ENCODE measurements at places on chromosomes 6 and 20.

DNA sequence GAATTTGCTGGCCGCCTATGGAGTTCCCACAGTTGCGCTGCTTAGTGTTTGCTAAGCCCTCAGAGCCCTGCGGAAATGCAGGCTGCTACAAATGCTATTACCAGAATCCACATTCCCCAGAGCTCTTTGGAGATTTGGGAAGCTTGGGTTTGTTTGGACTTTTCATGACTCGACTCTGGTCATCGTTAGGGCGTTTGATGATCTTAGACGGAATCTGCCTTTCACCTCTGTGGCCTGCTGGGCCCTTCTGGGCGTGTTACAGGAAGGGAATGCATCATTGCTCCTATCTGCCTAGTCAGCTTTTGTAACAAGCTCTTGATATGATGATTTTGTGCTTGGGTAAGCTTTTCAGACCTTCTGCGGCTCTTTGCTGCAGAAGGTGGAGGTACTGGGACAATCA is 50.8 kb downstream of the EYA2 start:
- no peak for DNase-seq

DNA sequence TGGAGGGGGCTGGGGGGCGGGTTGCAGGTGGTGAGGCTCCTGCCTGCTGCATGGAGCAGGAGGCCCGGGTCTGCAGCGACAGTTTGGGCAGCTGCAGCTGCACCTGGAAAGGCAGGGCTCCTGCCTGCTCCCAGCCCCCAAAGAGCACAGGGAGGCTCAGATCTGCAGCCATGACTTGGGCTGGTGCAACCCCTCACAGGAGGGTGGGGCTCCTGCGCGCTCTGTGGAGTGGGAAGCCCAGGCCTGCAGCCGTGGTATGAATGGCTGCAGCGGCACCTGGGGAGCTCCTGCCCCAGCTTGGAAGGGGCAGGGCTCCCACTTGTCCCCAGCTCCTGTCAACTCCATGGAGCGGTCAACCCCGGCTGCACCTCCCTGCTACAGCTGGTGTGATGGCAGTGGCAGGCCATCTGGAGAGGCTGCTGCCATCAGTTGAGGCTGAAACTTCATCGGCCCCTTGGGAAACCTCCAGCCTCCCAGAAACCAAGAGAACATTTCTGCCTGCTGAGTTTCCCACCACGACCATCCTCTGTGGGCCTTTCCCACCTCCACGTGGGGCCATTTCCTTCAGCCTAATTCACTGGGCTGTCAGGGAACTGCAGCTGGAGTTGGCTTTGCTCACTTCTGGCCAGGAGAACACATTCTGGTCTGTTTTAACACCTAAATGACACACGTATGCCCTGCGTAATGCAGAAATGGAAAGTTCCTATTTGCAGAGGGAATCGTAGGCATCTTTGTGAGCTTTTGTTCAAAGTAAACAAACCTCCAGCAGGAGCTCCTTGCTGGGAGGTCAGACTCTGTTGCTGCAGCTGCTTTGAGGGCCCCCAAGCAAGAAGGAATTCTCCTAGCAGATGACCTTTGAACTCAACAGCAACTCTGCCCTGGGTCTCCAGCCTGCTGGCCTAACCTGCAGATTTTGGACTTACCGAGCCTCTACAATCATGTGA is 429.0 kb downstream of the PREX1 start:
- DNase-seq, result no peak

- no peak for DNase-seq
Observed at GRCh38 chr6:25486550-25486949, 165.5 kb upstream of the SCGN start.

DNA sequence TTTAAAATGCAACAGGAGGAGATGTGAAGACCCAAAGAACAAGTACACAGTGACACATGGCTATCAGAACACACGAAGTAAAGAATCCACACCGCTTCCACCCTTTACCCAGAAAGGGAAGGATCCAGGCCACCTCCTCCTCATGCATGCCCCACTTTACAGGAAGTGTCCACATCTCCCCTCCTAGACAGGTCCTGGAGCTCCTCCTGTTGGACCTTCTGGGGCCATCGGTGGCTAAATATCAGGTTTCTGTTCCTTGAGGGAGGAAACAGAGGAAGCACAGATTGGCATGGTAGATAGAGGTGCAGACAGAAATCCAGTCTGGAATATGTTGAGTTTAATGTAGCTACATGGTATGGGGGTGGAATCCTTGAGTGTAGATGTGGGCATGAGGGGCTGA is 10.9 kb downstream of the NINL start:
- no peak for DNase-seq

- DNase-seq, result no peak
Observed at GRCh38 chr20:25723975-25724374, 27.3 kb upstream of the ZNF337 start.

DNA sequence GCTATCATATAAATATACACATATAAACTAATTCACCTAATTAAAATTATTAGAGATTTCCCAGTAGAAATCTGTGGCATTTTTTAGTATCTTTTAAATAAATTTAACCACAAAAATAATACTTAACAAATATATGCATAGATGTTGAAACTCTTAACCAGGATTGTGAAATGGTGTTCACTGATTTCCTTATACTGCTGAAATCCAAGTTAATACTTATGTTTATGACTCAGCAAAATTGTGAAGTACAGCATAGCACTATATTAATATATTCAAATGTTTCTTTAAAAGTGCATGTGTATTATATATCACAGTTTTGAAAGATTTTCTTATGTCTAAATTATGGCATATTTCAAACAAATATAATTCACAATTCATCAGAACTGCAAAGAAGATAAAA is 328.2 kb upstream of the MANEA start:
- peak; percentile 9 for DNase-seq

GRCh38 chr6:83960664-83961063 is 72.9 kb upstream of the MRAP2 start:
- no peak for DNase-seq

- no peak for DNase-seq
Observed at GRCh38 chr6:158860279-158860865, 41.2 kb upstream of the EZR start.

- peak; percentile 67 for DNase-seq
Observed at GRCh38 chr6:88725111-88725975, 238.1 kb downstream of the RNGTT start.

- peak; percentile 49 for DNase-seq
Observed at GRCh38 chr6:89313006-89313405, 2.1 kb downstream of the GABRR2 start.

- no peak for DNase-seq
Observed at GRCh38 chr20:17850684-17851026, 117.9 kb downstream of the SNX5 start.

DNA sequence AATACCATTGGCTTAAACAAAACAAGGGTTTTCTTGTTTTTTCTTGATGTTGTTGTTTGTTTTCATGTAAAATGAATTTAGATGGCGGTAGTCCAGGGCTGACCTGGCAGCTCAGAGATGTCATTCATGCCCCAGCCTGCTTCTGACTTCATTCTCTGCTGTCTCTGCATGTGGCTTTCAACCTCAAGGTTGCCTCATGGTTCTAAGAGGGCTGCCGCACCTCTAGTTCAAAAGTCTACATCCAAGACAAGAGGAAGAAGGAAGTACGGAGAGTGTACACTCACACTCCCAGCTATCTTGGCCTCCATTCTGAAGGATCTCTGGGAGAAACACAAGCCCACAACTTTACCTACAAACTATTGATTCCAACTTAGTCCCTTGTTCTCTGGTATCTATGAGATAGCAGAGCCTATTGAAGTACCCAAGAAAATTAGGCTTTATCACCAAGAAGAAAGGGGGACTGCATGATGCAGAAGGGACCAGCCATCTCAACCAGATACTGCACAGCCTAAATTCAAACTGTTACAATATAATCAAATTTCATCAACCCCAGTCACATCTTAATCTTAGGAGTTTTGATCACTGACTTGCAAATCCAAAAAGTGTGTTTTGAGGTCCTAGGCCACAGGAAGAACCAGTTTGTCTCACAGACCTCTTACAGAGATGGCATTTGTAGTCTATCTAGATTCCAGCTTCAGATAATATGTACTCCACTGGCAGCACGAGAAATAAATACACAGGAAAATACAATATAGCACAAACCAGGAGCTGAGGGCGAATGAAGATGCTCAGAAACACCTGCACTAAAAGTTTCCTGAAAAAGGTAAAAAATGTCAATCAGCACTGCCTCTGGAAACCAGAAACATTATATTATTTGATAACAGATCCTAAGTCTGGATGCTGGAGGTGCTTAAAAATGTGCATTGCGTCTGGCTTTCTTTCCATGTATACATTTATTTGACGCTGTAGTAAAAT is 866 bp upstream of the BTN3A3 start:
- no peak for DNase-seq

DNA sequence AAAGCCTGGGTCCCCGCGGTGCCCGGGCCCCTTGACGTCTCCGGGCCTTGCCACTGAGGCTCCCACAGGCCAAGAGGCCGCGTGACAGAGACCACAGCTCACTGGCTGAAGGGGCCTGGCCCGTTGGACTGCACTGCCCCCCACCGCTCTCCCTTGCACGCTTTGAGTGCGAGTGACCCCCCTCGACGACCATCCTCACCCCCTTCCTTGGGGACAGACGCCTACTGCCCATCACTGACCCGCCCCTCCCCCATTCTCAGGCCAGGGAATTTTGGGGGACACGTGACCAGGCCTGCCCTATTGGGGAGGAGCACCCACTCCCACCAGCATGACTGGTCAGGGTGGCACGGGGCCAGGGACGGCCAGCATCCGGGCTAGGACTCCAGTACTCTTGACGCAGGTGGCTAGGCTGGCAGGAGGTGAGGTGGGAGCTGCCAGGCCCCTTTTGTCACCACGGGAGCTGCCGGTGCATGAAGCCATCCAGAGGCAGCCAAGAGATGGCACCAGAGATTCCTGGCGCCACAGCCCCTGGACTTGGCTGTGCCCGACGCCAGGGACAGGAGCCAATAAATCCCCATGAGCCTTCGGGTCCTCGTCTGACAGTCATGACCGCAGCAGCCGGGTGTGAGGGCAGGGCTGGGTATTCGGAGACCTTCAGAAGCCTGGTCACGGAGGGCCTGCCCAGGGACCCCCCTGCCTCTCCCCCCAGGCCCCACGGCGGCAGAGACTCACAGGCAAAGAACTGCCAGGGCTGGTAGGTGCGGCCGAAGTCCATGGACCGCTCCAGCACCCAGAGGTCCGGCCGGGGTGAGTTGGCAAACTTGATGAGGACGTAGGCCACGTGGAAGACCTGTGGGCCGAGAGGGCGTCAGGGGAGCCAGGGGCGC is 14.5 kb downstream of the LAMA5 start:
- DNase-seq, result peak; percentile 60

DNA sequence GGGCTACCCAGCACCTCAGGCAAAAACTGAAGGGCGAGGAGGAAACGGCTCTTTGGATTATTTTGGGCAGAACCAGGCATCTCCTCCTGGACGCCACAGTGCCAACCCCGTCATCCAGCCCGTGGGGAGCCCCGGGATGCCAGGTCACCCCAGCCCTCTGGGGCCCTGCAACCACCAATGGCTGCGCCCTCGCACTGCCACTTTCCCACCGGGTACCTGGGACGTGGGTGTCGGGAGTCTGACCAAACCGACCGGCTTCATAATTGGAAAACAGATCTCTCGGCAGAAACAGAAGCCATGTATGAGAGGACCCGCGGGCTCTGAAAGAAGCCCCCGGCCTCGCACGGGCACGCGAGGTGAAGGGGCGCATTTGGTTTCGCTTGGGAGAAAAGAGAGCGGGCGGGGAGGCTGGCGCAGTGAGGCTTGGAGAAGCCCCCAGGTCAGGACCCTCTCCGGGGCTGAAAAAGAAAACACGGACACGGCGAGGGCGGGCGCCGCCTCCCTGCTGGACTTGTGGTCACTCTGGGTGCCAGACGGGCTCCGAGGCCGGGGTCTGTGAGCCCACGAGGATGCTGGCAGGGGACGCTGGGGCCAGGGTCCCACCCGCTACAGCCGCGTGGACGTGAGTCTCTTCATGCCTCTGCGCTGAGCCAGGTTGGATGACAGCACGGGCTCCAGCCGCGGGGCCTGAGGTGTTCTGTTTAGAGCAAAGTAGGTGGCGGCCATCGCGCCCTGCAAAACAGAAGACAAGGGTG is 29.6 kb upstream of the MPC1 start:
- DNase-seq, result no peak

- DNase-seq, result no peak
Observed at GRCh38 chr6:154624038-154624599, 109.1 kb upstream of the SCAF8 start.

DNA sequence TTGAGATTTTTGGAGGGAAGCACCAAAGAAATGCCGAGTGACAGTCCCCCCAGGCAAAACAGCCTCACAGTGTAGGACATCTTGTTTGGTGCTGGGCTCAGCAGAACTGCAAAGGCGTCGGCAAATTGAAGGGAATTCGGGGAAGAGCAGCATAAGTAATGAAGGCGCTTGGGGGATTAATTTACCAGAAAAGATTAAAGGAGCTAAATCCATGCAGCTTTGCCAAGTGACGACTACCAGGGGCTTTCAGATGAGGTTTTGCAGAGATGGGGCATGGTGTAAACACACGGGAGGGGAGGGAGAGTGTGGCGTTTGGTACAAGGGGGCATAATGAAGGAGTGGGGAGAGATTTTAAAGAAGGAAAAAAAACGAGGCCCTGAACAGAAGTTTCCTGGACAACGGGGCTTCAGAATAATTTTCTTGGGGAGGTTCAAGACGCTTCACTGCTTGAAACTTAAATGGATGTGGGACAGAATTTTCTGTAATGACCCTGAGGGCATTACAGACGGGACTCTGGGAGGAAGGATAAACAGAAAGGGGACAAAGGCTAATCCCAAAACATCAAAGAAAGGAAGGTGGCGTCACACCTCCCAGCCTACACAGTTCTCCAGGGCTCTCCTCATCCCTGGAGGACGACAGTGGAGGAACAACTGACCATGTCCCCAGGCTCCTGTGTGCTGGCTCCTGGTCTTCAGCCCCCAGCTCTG is 45.4 kb upstream of the CDH22 start:
- no peak for DNase-seq

DNA sequence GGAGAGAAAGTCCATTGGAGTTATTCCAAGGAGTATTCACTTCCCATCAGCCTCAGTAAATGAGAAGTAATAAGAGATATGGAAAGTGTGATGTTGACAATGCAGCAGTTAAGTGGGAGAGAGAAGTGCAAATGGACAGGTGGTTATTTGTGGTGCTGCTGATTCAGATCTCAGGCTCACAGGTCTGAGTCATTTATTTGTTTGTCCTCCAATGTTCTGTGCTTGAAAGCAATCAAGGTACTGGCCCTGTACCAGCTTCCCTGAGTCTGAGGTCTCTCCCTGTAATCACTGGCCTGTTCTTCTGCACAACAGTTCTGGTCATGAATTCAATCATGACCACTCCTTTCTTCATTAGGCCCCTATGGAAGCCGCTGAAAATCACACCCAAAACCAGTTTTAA is 827.7 kb downstream of the MAFB start:
- no peak for DNase-seq
